ENCODE measurements at places on chromosomes 2 and 18.

DNA sequence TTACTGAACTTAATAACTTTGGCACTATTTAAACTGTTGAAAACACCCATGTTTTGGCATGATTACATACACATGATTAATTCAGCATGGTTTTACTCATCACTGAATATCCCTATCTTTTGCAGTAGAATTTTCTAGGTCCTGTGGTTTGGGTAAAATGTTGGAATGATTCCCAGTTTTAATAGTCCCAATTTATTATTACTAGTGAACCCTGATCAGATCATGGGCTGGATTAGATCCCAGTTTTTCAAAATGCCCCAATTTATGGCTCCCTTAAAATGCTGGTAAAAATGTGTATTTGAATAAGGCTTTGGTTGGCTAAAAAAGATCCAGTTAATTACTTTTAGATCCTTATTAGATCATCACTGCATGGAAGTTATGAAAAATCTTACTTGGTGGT, 273.6 kb upstream of the NRP2 start:
- DNase-seq, result no peak

DNA sequence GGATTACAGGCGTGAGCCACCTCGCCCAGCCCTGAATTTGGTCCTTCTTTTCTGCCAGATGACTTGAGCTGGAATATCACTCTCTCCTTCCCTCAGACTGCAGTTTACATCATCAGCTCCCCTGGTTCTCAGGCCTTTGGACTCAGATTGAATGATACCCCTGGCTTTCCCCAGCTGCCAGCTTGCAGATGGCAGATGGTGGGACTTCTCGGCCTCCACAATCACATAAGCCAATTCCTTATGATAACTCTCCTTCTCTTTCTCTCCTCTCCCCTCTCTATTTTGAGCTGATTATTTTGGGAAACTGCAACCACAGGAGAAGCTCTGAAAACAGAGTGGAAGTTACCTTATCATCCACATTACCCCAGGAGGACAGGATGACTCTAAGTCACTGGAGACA, 33.4 kb upstream of the ATP8B1 start:
- DNase-seq, result no peak

- DNase-seq, result no peak
These were observed 36.9 kb downstream of the RPL37A start for GRCh38 chr2:216535454-216535995.

- DNase-seq, result no peak
These were observed 5.9 kb upstream of the ANKRD39 start for GRCh38 chr2:96863575-96864342.

GRCh38 chr2:60438131-60438530, 115.3 kb downstream of the BCL11A start:
- DNase-seq, result no peak

GRCh38 chr2:47309952-47310800, 92.8 kb upstream of the MSH2 start:
- DNase-seq, result peak; percentile 96

GRCh38 chr2:135586148-135586547, 54.9 kb downstream of the R3HDM1 start:
- DNase-seq, result no peak

DNA sequence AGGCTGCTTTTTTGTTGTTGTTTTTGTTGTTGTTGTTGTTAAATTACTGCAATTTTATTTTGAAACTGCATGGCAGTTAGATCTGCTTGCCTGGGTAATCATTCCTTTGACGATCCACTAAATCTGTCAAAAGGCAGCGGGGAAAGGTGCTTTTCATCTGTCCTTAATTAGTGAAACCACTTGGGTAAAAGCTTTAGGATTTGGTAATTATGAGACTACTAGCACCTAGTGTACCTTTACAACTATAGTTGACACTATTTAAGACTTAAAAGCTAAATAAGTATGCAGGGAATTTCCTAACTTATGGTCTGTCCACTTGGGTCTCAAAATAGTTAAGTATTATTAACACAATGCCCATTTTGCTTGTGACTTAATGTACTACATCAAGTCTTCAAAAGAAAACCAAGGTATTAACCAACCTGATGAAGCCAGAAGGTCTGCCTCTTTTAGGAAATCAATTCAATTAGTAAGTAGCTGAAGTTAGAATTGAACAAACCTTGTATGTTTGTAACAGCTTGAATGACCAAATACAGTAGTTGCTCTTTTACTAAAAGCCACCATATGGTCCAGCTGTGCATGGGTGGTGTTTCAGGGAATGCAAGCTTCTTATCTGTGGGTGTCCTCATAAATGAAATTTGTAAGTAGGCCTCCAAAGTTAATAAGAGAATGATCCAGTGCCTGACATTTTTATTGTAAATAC, 44.8 kb downstream of the NAB1 start:
- no peak for DNase-seq

GRCh38 chr2:216328347-216328746, 43.9 kb downstream of the MARCHF4 start:
- no peak for DNase-seq

DNA sequence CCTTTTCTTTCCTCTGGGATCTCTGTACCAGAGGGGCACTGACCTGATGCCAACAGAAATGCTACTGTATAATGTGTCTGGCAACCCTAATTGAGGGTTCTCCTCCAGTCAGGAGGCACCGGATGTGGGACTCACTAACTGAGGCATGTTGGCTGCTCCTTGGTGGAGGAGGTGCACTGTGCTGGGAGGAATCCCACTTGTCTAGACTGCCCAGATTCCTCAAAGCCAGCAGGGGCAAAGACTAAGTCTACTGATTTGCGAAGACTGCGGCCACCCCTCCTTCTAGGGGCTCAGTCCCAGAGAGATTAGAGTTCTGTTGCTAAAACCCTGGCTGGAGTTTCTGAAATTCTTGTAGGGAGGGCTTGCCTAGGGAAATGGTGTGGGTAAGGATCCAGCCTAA, 1192.1 kb downstream of the DPP10 start:
- no peak for DNase-seq

GRCh38 chr2:105796131-105796638, 51.5 kb downstream of the NCK2 start:
- DNase-seq, result peak; percentile 84

DNA sequence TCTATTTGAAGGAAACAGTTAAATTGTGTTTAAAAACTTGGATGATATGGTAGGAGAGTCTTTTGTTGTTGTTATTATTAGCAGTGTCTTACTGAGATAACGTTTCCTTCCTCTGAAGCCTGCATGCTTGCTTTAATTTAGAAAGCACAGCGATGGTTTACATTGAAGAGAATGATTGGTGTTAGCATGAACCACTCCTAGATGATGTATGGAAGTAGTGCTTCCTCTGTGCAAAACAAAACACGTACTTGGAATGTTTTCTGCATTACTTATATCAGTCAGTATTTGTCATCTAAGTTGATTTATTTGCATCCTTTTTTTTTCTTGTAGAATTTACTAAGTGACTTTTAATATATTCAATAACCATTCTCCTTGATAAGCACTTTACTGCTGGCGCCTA, 89.0 kb downstream of the UGGT1 start:
- no peak for DNase-seq

- no peak for DNase-seq
These were observed 412.3 kb upstream of the ETAA1 start for GRCh38 chr2:66984864-66985263.

- DNase-seq, result peak; percentile 1
These were observed 77.7 kb downstream of the GULP1 start for GRCh38 chr2:188369365-188369764.

DNA sequence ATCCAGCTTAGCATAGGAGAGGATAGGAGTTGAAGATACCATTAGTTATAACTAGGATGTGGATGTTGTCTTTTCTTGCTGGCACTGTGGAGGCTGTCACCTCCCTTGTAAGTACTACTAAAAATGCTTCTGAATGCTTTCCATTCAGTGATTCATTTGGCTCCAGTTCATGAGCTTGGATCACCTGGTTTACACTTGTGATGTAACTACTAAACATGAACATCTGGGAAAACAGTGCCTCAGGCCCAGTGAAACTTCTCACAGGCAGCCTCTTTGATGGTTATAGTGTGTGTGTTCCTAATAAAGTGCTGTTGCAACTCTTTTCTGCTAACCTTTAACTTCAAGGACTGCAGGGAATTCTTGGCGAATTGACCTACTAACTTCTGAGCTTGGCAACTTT, 13.0 kb upstream of the SLC9A2 start:
- no peak for DNase-seq

- no peak for DNase-seq
These were observed 58.1 kb downstream of the RELCH start for GRCh38 chr18:62245177-62245576.

GRCh38 chr2:191758518-191759507, 80.9 kb downstream of the NABP1 start:
- peak; percentile 11 for DNase-seq

DNA sequence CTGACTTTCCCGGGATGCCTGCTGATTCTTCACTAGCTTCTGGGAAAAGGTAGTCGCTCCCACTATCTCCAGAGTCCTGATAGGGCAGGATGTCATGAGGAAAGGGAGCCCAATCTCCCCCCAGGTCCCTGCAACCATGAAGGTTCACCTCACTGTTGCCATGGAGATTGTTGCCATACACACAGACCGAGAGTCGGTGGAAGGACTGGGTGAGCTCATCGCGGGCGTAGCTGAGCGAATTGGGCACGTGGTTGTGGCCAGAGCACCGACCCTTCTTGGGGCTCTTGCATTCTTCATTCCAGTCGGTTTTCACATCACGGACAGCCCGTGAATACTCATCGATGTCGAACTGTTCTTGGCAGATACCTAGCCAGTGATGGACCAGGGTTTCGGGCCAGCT, 97.4 kb downstream of the MEP1B start:
- no peak for DNase-seq

- DNase-seq, result no peak
These were observed 26.5 kb downstream of the RMP24 start for GRCh38 chr18:35998967-35999366.

DNA sequence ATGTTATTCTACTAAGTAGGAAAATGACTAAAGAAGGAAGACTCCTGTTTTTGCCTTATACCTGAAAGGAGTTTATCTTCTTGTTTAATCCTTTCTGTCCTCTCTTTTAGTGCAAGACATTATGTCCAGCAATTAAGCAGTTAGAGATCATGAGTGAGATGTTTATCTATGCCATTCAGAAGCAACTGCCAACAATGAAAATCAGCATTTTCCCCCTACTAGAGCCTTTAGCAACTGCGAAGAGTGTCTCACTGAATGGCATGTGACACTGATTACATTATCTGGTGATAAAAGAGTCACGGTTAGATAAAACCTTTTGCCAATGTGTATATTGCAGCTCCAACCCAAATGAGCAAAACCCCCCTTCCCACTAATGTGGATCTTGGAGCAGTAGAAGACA, 357.7 kb upstream of the SYT4 start:
- no peak for DNase-seq

DNA sequence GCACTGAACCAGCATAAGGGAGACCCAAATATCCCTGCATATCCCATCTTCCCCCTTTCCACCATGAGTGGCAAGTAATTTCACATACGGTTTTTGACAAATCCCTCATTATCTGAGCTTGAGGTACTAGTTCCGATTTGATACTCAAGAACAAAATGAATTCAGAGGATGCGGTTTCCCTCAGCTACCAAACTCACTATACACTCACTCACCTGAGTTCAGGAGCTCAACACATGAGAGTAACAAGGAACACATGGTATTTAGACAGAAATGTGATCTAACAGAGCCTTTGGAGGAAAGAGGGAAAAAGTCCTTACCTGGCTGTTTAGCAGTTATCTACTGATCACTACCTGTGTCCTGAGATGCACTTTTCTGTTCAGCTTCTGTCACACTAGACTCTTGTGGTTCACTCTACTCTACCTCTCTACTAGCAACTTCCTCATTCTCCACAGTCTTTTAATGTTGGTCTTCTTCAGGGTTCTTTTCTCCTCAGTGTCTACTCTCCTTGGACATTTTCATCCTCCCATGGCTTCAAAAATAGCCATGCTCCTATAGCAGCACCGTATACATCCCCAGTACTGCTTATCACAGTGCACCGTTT, 25.1 kb downstream of the ASXL2 start:
- no peak for DNase-seq

DNA sequence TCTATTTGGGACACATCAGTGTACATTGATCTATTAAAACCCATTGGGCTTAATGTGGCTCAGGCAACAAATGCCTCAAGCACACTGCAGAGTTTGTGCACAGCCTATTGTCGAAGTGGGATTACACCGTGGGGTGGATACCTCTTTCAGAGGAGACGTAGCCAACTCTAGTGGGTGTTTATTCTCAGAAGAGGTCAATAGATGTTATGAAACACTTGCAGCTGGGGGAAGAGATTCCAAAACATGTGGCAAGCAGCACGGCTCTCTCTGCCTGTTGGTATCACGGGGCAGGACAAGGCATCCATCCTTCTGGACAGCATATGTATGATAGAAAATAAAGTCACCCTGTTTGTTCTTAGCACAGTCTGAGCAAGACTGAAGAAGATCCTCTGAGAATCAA, 121.4 kb upstream of the COPS8 start:
- no peak for DNase-seq

- no peak for DNase-seq
These were observed 436.6 kb upstream of the NRP2 start for GRCh38 chr2:205245652-205246051.

- DNase-seq, result no peak
These were observed 48.1 kb downstream of the KLF7 start for GRCh38 chr2:207117668-207118067.

DNA sequence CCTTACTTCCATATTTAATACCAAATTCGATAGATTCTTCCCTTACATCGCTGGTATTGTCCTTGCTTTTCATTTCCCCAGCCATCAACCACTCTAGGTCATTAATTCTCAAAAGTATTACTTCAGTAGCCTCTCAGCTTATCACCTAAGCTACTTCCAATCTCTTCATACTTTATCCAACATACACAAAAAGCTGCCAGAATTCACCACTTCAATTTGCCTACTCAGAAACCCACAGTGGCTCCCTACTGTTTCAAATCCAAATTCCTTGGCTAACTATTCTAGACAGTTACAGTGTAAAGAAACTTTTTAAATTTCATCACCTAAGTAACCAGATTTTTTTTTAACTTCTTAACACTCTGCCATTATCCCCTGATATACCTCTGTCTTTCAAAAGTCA, 4.7 kb downstream of the SLC25A12 start:
- DNase-seq, result no peak

DNA sequence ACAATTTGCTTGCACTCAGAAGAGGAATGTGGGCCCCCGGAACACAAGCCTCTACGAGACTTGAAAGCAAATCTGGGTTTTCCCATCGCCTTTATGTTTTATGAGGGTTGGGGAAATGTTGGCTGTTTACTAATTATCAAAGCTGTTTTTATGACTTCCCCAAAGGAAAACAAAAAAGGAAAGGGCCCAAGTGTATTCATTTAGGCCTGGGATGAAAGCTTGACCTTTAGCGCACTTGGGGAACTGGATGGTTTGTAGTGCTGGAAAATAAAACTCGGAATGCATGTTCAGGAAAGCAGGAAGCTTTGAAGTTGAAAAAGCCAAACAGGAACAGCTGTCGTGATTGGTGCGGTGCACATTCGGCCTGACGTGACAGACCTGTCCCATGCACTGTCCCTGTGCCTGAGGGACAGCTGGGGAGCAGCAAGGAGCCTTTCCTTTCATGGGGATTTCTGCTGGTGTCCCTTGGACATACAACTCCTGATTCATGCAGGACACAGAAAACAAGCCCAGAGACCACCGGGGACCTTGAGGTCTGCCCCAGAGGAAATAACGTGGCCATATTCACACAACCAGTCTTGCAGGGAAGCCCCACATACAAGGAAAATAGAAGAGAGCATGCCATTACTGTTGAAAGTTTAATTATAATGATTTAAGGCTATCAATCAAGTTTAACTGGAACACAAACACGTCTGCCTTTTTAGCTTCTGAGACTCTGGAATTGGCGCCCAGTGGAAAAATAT, 169.7 kb upstream of the APCDD1 start:
- DNase-seq, result no peak

- no peak for DNase-seq
These were observed 10.4 kb upstream of the SPATS2L start for GRCh38 chr2:200296118-200296517.

Measured in HL-60 (cell line).